Esophagus mucosa (tissue), 1 donor: ENCODE measurements at places on chromosomes 3 and 15.

DNA sequence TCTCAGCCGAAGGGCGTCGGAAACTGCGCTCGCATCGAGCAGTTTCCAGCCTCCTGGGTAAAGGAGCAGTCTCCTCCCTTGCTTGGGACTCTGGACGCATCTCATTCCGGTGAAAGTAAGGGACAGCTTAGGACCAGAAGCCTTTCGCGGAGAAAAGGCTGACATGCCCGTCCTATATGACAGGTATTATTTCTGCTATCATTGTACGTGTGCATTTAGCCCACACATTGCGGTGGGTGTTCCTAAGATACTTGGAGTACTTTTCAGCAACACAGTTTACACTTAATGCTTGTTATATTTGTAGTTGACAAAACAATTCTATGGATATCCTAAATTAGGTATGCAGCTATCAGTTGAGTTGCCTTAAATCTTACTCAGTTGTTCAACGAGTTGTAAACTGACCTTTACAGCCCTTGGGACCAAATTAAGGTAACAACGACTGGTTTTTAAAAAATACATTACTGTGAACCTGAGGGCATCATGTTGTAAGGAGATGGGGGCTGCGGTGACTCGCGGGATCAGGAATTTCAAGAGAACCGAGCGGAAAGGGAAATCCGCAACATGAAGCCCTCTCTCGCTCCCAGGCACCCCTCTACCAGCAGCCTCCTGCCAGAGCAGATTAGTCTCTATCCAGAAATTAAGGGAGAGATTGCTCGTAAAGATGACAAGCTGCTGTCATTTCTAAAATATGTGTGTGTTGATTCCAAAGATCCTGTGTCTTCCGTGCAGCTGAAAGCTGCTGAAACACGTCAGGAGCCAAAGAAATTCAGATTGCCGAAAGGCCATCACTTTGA is 632 bp upstream of the COPS2 start:
- no peak for ATAC-seq

DNA sequence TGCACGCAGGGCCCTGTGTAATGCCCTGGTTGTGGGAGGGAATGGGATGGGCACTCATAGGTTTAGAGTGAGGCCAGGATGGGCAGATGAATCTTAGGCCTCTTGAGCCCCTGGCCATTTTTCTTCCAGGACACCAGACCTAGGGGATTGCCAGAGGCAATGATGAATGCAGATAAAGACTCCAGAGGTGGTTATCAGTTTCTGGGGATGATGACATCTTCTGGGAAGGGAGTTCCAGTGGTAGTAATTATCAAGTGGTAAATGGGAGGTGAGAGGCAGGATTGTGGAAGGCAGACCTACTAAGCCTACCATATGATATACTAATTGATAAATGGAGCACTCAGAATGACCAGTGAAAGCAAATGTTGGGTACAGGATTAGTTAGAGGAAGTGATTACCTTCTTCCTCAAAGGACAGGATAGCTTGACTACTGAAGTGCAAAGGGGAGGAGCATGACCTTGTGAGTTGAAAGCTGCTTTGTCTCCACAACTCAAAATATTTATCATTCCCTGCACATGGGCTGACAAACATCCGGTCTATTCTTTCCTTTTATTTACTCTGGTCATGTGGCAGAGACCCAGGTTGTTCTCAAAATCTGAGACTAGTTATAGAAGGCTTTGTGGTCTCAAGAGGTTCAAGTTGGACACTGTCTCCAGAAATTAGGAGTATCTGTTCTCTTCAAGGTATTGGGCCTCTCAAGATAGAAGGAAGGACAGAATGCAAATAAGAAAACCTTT is 10.2 kb upstream of the MAPK6 start:
- no peak for ATAC-seq

DNA sequence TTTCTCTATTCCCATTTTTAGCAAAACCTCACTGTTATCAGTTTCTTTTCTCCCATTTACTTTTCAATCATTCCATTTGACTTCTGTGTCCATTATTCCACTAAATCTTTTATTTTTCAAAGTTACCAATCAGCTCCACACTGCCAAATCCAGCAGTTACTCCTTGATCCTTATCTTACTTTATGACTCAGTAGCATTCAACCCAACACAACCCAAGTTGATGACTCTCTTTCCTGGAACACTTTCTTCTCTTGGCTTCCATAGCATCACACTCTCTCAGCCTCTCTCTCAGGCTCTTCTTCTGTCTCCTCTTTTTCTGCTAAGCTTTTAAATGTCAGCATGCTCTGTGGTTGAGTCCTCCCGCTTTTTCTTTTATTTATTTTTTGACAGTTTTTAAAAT is 36.3 kb downstream of the RASGRP1 start:
- ATAC-seq, result no peak

- ATAC-seq, result no peak
Measured at GRCh38 chr3:78977073-78977472, 790.7 kb downstream of the ROBO1 start.

- ATAC-seq, result no peak
Measured at GRCh38 chr3:162629372-162629771, 1132.8 kb downstream of the OTOL1 start.
